Neural cell (in vitro differentiated cells): ENCODE measurements at places on chromosomes 5 and 9. TPM values are rescaled to one million over a fixed set of nuclear protein-coding genes. Genes with fewer than 3 reads are reported as not detected.

FOXD4L3 gene
- polyA plus RNA-seq = not detected in 2 replicates

RANBP17 gene
- polyA plus RNA-seq = 25.5 and 35.6 TPM in 2 replicates

CARTPT gene
- polyA plus RNA-seq = 0.71 TPM in 1 of 2 replicates, not detected in the other

EXOC3 gene
- 27.7 and 33.6 TPM in 2 replicates for polyA plus RNA-seq

SLC1A3 gene
- 1.9 and 3.5 TPM in 2 replicates for polyA plus RNA-seq

CATSPER3 gene
- polyA plus RNA-seq = 0.17 and 0.80 TPM in 2 replicates
